ENCODE measurements at places on chromosomes 3 and 15.

DNA sequence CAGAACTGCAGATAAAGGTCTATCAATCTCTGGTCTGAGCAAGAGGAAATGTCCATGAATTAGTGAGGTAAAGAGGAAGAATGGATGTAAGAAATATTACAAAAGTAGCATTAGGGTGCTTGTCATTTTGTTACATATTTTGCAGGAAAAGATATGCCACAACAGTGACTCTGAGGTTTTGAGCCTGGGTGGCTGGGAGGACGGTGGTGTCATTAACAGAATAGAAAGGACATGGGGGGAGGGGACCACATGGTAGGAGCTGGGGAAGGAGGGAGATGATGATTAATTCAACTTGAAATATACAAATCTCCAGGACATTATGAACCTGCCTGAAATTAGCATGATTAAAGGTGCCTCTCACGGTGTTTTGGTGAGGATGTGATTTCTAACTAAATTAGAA, 245.5 kb upstream of the MDFIC2 start:
- DNase-seq, result no peak

DNA sequence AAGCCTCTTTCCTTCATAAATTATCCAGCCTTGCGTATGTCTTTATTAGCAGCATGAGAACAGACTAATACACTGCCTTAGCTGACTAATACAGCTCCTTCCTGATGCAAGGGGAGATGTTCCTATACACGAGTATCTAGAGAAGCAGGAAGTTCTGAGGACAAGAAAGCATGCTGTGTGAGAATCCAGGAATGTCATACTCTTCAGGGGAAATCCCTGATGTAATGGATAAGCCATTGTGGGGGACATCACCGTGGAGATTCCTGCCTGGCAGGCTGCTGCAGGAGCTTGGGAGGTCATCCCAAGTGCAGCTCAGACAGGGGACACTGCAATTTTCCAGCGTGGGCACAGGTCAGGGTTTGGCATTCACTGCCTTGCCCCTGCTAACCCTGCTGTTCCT, 476.9 kb downstream of the NR2F2 start:
- no peak for DNase-seq

DNA sequence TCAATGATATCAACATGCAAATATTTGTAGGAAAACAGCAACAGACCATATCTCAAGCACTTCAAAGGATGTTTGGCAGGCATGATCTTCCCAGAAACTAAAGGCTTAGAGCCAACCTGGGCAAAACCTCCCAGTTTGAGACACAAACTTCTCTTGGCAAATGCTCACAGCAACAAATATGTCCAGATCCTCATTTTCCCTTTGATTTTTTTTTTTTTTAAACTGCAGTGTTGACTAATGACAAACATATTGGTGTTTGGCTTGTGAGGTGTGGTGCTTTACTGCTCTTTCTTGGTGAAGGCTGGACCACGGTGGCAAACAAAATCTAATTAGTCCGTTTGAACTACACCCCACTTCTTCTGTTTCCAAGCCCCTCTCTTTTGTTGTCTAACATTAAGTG, 87.2 kb downstream of the EBLN2 start:
- no peak for DNase-seq

- no peak for DNase-seq
Observed at GRCh38 chr3:72625602-72626337, 222.5 kb downstream of the SHQ1 start.

DNA sequence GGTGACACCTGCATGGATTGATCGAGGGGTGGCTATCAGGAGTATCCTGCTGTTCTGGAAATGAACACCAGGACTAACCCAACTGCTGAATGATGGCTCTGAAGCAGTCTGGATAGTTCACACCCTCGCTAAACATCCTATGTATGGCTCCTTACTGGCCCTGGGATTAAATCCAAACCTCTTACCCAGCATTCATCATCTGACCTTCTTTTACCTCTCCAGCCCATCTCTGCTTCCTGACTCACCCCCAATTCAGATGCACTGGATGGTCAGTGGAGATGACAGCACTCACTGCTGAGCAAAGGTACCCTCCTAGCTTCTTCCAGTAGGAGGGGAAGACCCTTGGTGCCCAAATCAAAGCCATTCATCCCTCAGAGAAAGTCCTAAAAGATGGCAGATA, 235.2 kb upstream of the TRIM42 start:
- no peak for DNase-seq

GRCh38 chr3:85570819-85571218, 612.0 kb downstream of the CADM2 start:
- DNase-seq, result no peak

GRCh38 chr3:14001136-14001535, 121.3 kb upstream of the WNT7A start:
- no peak for DNase-seq

DNA sequence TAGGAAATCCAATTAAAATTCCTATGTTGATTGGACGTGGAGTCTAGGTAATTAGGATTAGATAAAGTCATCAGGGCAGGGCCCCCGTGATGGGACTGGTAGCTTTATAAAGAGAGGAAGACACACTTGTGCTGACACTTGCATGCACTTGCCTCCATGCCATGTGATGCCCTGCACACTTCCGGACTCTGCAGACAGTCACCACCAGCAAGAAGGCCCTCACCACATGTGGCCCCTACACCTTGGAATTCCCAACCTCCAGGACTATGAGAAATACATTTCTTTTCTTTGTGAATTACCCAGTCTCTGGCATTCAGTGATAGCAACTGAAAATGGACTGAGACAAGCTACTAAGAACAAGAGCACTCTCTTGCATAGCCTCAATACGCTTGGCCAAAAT, 90.6 kb downstream of the CRYGS start:
- DNase-seq, result no peak

DNA sequence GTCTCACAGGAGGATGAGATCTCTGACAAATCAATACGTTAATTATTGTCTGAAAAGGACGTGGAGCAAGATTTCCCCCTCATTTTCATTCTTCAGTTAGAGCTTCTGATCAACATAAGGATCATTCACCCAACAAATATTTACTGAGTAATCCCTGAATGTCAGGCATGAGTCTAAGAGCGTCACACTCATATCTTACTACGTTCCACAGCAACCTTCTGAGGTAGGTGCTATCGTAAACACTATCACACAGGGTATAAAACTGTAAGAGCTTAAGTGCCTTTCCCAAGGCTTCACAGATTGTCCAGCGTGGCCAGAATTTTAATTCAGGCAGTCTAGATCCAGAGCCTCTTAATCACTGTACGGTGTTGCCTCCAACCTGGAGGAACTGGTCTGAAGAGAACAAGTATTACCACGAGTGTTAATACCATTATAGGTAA, 10.6 kb upstream of the TM4SF1 start:
- DNase-seq, result no peak

DNA sequence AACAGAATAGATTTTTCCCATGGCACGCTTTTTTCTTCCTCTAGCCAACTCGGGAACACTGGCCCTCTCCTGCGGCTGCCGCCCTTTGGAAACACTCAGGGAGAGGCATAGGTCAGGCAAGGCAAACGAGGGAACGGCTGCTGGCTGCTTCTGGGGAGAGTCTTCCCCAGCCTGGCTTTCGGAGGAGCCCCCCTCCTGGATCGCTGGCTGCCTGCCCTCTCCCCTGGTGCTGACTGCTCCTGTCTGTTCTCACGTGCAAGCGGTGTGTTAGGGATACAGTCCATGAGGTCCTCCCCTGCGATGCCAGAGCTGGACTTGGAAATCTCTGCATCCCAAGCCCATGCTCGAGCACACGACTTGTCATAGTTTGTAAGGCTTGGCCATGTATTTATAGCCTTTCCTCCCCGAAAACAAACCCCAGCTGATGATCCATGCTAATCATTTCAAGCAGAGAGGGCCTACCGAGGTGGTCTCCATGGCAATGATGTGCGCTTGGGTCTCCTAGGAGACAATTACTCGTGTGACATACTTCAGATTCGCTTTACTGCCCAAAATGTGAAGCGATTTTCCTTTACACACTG, 315.6 kb upstream of the ATP10A start:
- no peak for DNase-seq

DNA sequence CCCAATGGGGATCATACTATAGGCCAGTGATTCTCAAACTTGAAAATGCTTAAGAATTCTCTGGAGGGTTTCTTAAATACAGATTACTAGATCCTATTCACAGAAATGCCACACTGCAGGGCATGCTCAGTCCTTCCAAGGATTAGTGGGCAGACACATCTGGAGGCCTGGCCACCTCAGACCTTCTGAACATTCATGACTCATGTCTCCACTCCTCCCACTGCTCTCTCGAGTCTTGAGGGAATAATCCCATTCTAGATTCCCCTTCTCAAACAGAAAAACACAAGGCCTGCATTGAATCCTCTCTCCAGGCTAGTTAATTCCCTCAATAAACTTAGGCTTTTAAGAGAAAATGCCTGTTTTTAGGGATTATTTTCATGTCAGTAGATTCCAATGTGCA, 22.1 kb downstream of the ZNF621 start:
- DNase-seq, result no peak

- no peak for DNase-seq
Observed at GRCh38 chr15:71136159-71136783, 21.0 kb downstream of the THSD4 start.

GRCh38 chr3:134795746-134796280, 753 bp downstream of the EPHB1 start:
- DNase-seq, result no peak

- DNase-seq, result peak; percentile 55
Observed at GRCh38 chr15:26889298-26889898, 22.5 kb downstream of the GABRA5 start.

- DNase-seq, result no peak
Observed at GRCh38 chr3:123610331-123610730, 25.5 kb upstream of the HACD2 start.

GRCh38 chr3:17013571-17013970, 128.8 kb downstream of the PLCL2 start:
- no peak for DNase-seq

GRCh38 chr15:79682851-79683288, 213.9 kb downstream of the MTHFS start:
- no peak for DNase-seq

DNA sequence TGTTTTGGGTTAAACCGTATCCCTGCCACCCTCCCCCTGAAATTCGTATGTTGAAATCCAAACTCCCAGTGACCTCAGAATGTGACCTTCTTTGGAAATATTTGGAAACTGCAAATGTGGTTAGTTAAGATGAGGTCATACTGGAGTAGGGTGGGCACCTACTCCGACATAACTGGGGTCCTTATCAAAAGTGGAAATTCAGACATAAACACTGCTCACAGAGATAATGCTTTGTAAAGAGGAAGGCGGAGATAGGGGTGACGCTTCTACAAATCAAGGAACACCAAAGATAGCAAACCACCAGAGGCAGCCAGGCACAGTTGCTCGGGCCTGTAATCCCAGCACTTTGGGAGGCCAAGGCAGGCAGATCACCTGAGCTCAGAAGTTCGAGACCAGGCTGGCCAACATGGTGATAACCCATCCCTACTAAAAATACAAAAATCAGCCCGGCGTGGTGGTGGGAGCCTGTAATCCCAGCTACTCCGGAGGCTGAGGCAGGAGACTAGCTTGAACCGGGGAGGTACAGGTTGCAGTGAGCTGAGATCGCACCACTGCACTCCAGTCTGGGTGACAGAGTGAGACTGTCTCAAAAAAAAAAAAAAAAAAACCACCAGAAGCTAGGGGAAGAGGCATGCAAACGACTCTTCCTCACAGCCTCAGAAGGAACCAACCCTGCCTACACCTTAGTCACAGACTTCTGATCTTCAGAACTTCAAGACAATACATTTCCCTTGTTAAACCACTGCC, 51.1 kb upstream of the CHD2 start:
- DNase-seq, result no peak

DNA sequence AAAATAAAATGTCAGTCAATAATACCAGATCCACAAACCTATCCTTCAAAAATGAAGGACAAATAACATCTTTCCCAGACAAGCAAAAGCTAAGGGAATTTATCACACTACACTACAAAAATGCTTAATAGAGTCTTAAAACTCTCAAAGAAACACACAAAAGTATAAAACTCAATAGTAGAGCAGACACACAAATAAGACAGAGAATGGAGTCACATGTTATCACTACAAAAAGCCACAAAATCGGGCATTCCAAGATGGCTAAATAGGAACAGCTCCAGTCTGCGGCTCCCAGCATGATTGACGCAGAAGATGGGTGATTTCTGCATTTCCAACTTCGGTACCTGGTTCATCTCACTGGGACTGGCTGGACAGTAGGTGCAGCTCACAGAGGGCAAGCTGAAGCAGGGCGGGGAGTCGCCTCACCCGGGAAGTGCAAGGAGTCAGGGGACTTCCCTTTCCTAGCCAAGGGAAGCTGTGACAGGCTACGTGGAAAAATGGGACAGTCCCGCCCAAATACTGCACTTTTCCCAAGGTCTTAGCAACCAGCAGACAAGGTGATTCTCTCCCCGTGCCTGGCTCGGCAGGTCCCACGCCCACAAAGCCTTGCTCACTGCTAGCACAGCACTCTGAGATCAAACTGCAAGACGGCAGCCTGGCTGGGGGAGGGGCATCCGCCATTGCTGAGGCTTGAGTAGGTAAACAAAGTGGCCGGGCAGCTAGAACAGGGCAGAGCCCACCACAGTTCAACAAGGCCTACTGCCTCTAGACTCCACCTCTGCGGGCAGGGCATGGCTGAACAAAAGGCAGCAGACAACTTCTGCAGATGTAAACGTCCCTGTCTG, 46.3 kb downstream of the SENP7 start:
- DNase-seq, result peak; percentile 4

DNA sequence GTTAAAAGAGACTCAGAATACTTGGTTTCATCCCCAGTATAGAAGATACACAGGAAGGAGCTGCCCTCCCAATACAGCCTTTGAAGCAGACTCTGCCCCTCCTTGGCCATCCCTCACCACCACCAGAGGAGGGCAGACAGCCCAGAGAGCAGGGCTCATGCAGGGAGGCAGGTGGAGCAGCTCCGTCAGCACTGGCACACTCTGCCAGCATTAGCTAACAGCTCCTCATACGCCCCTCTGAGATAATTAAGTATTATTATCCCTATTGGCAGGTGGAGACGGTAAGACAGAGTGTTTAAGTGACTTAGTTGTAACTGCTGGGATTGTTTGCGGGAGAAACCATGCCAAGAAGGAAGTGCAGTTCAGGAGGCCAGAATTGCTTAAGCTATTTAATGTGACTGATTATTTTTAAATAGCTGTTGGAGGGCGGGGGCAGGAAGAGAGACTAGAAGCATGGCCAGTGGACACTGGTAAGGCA, 434.0 kb downstream of the EPHB1 start:
- no peak for DNase-seq

GRCh38 chr3:44893097-44893496, 18.7 kb downstream of the TGM4 start:
- DNase-seq, result no peak

DNA sequence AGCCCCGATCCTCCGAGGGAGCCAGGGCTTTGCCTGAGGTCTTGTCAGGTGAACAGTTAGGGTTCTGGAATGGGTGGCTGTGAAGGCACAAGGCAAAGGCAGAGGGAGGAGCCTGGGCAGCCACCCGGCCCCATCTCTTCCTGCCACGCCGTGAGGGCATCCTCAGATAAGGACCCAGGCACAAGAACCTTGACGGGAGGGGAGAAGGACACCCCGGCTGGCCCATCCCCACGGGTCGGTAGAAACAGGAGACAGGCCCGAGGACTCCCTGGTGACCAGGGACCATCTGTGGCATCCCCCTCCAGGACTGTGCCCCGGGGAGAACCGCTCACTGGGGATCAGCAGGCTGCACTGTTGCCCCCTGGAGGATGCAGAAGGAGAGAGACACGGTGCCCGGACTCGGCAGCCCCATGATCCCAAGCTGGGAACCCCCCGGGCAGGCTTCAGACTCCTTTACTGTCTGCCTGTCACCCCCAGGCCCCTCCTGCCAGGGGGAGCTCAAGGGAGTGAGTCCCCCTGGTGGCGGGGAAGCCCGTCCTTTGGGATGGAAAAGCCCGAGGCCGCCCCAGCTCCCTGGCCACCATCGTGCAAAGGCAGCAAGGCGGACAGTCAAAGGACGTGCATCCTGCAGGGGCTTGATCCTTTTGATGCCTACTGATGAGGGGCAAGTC, 12.3 kb upstream of the PCSK6 start:
- DNase-seq, result peak; percentile 57
